ENCODE measurements at places on chromosomes 11 and 22.

- DNase-seq = no peak
Observed at GRCh38 chr22:39522567-39523300, 2.4 kb downstream of the ATF4 start.

DNA sequence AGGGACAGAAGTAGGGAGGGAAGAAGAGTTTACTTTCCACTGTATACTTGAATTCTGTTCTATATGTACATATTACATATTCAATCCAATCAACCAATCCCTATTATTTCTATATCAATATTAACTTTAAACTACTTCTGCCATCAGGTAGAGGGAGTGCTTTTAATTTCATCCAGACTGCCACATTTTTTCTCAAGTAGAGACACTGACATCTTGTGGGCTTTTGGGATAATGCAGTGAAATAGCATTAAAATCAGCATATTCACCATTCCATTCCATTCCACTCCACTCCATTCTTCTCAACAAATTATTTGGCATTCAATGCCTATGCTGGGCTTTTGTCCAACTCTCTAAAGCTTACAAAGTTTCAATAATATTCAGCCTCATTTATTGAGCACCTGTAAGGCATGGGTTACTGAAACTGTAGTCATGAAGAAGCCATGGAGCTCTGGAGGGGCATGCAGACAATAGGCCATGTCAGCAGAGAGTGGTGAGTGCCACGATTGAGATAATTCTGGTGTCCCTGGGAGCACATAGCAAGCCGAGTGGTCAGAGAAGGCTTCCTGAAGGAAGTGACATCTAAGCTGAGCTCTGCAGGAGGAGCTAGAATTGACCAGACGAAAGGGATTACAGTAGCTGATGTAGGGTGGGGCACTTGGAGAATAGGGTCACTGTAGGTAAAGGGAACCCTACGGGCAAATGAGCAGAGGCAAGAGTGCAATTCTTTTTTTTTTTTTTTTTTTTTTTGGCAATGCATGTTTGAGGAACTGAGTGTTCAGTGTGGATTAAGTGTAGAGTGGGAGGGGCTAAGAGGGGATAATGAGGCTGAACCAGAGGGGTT lies 12.8 kb upstream of the CLPB start:
- peak; percentile 46 for DNase-seq

DNA sequence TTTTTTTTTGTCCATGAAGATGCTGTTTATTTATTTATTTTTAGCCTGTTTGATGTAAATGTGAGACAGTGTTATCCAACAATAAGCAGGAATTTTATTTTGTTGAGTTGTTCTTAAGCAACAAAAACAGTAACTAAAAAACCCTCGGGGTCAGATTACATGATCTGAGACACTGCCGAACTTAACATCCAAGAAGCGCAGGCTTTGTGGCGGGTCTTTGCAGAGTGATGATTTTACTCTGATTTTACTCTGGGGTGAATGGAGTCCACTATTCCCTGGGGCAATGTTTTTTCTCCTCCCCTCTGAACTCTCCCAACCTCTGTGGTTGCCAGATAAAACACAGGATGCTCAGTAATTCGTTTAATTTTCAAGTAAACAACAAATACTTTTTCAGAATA lies 450.1 kb upstream of the B3GAT1 start:
- DNase-seq = no peak

- DNase-seq = no peak
Observed at GRCh38 chr11:92284558-92284957, 59.9 kb downstream of the FAT3 start.

DNA sequence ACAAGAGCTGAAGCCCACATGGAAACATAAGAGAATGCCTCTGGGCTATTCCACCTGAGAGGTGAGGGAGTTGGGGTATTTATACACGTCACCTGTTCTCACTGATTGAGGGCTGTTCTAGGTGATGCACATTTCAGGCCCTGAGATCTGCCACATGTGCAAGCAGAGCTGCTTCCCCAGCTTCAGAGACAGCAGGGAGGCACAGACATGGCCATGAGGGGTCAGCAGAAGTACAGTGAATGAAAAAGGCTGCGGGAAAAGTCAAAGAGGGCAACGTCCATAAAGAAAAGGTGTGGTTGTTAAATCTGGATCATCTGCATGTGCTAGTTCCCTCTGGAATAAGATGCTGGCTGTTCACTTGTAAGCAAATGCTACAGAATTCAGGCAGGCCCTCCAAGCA lies 75.4 kb downstream of the GAB4 start:
- DNase-seq = no peak

DNA sequence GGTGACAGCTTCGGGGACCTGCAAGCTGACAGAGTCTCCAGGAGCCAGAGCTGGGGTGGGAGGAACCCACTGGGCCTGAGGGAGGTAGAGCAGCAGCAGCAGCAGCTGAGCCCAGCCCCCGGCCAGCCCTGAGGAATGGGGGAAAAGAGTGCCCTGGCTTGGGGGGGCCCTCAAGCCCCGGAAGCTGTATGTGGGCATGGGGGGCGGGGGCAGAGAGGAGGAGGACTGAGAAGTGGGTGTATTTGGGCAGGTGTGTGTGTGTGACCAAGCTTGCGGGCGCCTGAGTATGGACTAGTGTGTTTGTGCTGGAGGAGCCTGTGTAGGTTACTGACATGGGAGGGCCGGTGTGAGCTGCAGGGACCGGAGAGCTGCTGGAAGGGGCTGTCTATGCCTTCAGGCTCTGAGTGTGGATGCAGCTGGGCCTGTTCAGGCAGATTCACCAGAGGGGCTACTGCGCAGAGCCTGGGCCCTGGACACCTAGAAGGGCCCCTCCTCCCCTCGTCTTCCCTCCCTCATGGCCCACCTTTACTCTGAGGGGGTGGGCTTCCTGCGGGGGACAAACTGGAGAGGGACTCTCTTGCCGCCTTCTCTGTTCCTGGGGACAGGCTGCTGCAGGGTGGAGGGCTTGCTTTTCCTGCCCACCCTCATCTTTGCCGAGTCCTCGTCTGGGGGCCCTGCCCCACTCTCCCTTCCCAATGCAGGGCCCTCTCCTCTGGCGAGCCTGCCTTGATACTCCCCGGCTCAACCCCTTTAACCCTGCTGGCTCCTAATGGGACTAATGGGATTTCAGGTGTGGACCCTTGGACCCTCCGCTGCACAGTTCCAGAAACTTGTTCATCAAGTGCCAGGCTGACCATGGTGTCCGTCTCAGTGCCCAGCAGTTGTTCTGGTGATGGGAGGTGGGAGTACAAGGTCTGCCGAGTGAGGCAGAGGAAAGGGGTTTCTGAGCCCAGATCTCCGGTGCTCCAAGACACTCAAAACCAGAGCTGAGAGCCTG lies 28.2 kb downstream of the ST3GAL4 start:
- no peak for DNase-seq

DNA sequence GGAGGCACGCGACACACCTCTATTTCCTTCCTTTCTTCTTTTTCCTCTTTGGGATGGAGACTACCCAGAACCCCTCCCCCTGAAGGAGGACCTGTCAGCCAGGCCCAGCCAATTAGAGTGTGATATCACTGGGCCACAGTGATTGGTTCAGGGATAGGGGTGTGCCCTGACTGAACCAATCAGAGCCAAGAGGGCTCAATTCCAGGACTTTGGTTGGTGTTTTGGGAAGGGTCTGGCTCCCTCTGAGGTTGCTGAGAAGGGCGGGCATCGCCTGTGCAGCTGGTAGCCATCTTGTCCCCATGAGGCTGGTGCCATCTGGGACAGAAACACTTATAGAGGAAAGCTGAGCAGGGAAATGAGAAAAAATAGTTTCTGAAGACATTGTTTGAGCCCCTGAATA lies 71.4 kb downstream of the CHST1 start:
- no peak for DNase-seq

GRCh38 chr22:44701187-44701790 lies 715 bp upstream of the PRR5 start:
- DNase-seq = no peak

GRCh38 chr11:35031867-35032266 lies 107.1 kb upstream of the CD44 start:
- DNase-seq = peak; percentile 70

GRCh38 chr22:42596336-42596735 lies 18.3 kb downstream of the POLDIP3 start:
- DNase-seq = no peak

DNA sequence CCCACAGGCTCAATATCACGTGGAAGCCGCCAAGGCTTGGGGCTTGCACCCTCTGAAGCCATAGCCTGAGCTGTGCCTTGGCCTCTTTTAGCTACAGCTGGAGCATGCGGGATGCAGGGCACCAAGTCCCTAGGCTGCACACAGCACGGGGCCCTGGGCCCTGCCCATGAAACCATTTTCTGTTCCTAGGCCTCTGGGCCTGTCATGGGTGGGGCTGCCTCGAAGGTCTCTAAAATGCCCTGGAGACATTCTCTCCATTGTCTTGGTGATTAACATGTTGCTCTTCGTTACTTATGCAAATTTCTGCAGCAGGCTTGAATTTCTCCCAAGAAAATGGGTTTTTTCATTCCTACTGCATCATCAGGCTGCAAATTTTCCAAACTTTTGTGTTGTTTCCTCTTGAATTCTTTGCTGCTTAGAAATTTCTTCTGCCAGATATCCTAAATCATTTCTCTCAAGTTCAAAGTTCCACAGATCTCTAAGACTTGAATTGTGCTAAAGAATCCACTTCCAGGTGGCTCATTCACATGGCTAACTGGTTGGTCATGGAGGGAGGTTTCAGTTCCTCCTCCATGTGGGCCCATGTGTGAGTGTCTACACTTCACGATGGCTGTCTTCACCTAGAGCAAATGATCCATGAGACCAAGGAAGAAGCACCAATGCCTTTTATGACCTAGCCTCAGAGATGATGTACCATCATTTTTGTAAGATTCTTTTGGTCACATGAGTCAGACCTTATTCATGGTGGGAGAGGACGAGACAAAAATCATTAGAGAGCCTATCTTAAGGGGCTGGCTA lies 7.4 kb upstream of the CREBZF start:
- DNase-seq = no peak

GRCh38 chr22:42836026-42836425 lies 21.0 kb downstream of the ARFGAP3 start:
- DNase-seq = no peak

DNA sequence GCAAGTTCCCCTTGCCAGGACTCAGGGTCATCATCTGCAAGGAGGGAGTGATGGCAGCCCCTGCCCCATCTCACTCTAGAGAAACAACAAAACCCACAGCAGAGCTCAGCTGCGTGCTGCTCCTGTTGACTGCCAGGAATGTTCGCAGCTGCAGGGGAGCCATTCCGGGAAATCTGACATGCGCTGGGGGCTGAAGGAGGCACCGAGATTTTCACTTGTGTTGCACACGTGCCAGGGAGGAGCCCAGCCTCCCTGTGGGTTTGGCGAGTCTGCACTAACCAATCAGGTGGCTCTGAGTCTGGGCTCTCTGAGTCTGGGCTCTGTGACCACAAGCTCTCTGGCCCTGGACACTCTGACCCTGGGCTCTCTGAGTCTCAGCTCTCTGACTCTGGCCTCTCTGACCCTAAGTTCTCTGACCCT lies 10.5 kb downstream of the FGF3 start:
- no peak for DNase-seq

GRCh38 chr11:57288771-57289579 lies 35.8 kb downstream of the TNKS1BP1 start:
- no peak for DNase-seq

DNA sequence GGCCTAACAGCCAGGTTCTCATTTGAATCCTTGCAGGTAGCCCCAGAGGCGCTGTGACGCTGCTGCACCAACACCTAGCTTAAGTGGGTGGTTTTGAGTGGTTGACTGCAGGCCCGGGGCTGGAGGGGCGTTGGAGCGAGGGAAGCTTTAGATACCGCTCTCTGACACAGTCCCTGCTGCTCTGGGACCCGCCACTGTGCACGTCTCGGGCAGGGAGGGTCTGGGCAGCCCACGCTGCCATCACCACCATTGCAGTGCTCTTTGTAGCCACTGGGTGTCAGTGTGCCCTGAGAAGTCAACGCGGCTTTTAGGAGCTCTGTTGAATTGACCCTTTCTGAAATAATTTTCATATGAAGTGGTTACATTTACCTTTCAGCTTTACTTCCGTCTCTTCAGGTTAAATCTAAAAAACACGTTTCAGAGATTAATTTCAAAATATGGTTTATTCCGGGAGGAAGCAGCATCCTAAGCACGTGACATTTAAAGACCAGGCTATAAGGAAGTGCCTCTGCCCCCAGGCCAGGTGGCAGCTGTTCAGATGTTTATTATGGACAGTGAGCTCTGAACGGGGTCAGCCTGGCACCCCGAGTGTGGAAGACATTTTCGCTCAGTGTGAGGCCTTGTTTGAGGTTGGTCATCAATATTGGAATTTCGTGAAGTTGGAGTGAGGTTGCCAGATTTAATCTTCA lies 30.9 kb upstream of the PARVB start:
- DNase-seq = peak; percentile 46

- DNase-seq = no peak
Observed at GRCh38 chr11:44623731-44624491, 58.4 kb downstream of the CD82 start.

All from Panc1 (cell line).